ENCODE measurements at places on chromosomes 7 and 10. TPM values are rescaled to one million over a fixed set of nuclear protein-coding genes. Genes with fewer than 3 reads are reported as not detected.

GRCh38 chr10:79400146-79401004 is 45.0 kb downstream of the ZCCHC24 start:
- peak overlapping the region; percentile 82 for H3K27ac ChIP-seq
- no peaks in the 10 kb centered on the region for H3K27me3 ChIP-seq
- no peak overlapping the region for H3K4me3 ChIP-seq
- H3K36me3 ChIP-seq, result no peaks in the 10 kb centered on the region

HOXA10 gene
- total RNA-seq, result 0.08 TPM

DNA sequence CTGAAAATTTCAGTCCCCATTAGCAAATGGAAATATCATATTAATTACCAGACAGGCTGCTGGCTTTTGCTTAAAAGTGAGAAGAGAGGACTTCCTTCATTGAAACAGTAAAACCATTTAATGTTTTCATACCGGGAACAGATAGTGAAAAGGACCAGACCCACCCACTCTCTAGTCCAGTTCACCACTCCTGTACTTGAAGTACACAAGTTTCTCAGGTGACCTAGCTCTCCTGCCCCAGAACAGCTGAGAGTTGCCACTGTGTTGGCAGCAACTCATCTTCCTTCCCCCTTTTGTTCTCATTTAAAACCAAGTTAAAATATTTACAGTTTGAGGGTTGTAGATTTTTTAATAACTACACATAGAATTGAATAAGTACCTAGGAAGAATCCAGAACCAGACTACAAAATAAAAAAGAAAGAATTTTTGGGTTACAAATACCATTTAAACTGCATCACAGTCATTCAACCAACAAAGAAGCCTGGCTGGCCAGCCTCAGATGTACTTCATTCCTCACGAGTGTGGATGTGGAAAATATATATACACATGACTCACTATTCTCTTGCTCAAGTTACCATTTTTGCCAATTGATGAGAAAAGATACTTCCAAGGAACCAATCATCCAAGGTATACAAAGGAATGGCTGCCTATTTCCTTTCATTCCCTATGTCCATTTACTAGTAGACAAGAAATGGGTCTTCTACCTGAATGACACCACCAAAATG is 68.1 kb downstream of the VPS41 start:
- no peaks in the 10 kb centered on the region for H3K36me3 ChIP-seq
- no peak for DNase-seq
- H3K27ac ChIP-seq, result no peak overlapping the region
- no peaks in the 10 kb centered on the region for H3K27me3 ChIP-seq
- no peaks in the 10 kb centered on the region for H3K4me1 ChIP-seq
- H3K4me3 ChIP-seq, result no peak overlapping the region

DNA sequence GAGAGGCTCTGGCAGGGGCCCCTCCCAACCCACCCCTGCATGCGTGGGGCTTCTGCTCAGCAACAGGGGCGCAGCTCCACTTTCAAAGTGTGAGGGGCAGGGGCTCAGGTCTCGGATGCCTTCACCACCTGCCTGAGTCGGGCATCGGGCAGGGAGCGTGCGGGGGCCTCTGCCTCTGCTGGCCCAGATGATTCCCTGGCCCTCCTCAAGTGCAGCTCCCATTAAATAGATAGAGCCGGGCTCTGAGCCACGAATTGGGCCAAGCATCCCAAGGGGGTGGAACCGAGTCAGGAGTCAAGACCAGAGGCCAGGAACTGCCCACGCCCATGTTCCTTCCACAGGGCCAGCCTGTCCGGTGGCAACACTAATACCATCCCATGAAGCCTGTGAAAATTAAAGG is 108.9 kb upstream of the FAM20C start:
- H3K27ac ChIP-seq, result no peak overlapping the region
- no peaks in the 10 kb centered on the region for H3K27me3 ChIP-seq
- DNase-seq, result no peak
- no peaks in the 10 kb centered on the region for H3K36me3 ChIP-seq

GRCh38 chr10:34655286-34656170 is 159.6 kb downstream of the PARD3 start:
- H3K4me1 ChIP-seq, result peaks cover 23% of the 10 kb centered on the region
- H3K4me3 ChIP-seq, result no peak overlapping the region
- peak; percentile 45 for DNase-seq
- no peaks in the 10 kb centered on the region for H3K36me3 ChIP-seq

PRRT4 gene
- 0.14 TPM for total RNA-seq

GRCh38 chr7:91267171-91267955 is 3.1 kb downstream of the FZD1 start:
- H3K36me3 ChIP-seq, result no peaks in the 10 kb centered on the region
- no peak for DNase-seq
- no peaks in the 10 kb centered on the region for H3K27me3 ChIP-seq
- peaks cover 6% of the 10 kb centered on the region for H3K4me1 ChIP-seq
- H3K4me3 ChIP-seq, result no peak overlapping the region
- no peak overlapping the region for H3K27ac ChIP-seq

AKR1C8 gene
- total RNA-seq, result 28.5 TPM

DNA sequence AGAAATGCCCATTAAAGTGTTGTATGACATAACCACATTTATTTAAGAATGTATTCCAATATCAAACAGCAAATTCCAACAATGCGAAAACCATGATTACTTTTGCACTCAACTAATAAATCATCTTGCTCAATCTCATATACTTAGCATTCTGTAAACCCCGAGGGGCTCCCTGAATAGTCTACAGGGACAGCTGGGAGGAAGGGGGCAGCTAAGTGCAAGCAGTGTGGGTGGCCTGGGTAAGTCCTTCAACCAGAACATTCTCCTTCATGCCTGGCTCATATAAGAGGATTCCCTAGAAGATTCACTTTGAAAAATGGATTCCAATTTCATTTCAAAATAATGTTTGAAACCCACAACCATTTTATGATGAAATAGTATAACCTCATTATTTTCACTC is 355.5 kb downstream of the CDC14C start:
- no peaks in the 10 kb centered on the region for H3K4me1 ChIP-seq
- H3K4me3 ChIP-seq, result no peak overlapping the region
- H3K27ac ChIP-seq, result no peak overlapping the region
- no peaks in the 10 kb centered on the region for H3K27me3 ChIP-seq
- no peak for DNase-seq

SEMA3D gene
- 1.1 TPM for total RNA-seq

DNA sequence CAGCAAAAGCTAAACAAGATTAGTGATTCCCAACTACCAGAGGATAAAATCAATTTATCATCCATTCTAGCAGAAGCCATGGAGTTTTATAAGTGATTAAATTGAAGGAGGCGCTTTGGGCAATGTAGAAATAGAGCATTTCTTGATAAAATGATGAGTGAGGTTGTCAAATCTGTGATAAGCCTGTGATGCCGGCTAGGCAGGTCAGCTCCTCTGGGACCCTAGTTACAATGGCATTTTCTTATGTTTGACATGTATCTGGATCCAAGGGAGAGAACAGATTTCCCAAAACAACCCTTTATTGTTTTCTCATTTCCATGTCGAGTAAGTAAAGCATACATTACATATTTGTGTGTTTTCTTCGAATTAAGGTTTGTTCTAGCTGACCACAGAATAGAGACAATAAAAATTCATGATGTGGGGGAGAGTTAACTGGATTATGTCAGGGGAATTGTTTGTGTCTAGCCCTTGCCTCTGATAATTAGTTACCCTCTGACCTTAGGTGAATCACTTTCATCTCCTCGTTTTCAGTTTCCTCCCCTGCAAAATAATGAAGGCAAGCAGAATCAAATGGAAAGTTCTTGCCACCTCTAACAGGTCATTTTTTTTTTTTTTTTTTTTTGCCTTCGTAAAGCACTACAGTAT is 378.5 kb downstream of the CNTNAP2 start:
- H3K27ac ChIP-seq, result no peak overlapping the region
- DNase-seq, result no peak
- H3K27me3 ChIP-seq, result no peaks in the 10 kb centered on the region
- no peaks in the 10 kb centered on the region for H3K4me1 ChIP-seq
- no peak overlapping the region for H3K4me3 ChIP-seq

PNLIPRP3 gene
- not detected for total RNA-seq

MMD2 gene
- total RNA-seq, result not detected

CALHM2 gene
- 3.7 TPM for total RNA-seq

DNA sequence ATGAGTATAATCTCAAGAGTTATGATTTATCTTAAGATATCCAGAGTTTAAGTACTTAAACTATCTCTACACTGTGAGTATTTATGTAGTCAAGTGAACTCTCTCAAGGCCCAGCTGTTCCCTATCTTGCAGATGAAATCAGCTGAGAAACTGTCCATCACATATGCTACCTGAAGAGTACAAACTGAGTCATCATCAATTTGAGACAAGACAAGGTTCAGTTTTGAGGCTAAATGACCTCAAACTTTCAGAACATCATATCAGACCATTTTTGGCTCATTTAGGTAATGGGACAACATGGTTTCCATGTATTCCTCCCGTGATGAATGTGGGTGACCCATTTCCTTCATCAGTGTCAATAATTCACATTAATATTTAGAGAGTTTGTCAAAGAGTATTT is 53.1 kb upstream of the AUTS2 start:
- no peaks in the 10 kb centered on the region for H3K36me3 ChIP-seq
- H3K4me3 ChIP-seq, result no peak overlapping the region
- no peak for DNase-seq
- no peaks in the 10 kb centered on the region for H3K27me3 ChIP-seq

VKORC1L1 gene
- total RNA-seq, result 12.8 TPM
